NT2/D1 (cell line): ENCODE measurements at places on chromosomes 5 and 9.

GRCh38 chr5:84546686-84547085 is 162.0 kb upstream of the EDIL3 start:
- DNase-seq, result no peak

- DNase-seq, result no peak
These were observed 3.6 kb downstream of the PTRH1 start for GRCh38 chr9:127711831-127712274.

DNA sequence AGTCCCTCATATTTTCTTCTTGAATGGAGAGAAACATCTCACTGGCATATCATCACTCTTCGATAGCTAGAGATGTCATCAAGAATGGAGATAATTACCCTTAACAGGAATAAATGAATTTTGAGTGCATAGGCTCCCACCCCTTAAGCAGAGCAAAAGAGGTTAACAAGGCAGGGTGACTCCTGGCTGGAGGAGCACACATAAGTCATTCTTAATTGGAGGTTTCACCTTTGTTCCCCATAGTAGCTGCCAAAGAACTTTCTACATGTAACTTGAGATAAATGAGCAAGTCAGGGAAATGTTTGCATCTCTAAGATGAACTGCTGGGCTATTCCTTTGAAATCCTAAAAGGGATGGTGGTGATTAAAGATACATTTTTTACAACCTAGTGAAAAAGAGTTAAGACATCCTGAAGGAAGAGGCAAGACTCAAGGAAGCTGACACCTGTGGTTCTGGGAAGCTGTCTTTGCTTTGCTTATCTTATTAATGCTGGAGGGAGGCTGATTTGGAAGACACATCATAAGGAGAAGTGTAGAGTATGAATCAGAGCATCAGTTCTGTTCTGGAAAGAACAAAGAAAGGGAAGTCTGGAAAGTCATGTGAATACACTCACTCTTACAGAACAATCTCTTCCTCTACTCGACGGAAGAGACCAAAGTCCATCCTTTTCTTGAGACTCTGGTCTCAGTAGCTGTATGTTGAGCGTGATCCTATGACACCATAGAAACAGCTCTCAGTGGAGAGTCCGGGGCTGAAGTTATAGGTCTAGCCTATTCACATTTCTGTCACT is 326.3 kb downstream of the OSTF1 start:
- no peak for DNase-seq

- no peak for DNase-seq
These were observed 12.6 kb upstream of the ENDOG start for GRCh38 chr9:128805661-128806060.

DNA sequence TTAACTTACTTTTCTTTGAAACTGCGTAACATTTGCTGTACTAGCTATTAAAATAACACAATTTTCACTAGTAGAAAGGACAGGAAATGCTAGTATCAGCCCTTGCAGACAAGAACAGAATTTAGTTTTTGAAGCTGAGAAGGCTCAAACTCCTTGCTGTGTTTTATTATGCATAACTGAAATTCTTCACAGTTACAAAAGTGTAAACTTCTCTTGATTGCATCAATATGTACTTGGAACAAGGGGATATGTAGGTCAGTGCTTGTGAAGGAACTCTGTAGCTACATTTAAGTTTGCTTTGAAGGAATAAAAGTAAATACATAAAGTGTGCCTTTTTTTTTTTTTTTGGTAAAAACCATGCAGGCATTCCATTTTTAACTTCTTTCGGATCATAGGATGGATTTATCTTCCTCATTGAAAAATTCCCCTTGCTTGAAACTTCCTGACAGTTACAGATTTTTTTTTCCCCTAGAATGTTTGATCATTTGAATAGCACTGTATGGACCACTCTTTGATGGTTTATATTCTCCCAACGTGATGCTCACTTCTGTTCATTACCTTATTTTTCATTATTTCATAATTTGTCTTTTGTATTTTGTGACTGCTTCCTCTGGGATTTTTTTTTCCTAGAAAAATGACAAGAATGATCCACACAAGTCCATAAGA is 94.9 kb upstream of the DAB2 start:
- no peak for DNase-seq

DNA sequence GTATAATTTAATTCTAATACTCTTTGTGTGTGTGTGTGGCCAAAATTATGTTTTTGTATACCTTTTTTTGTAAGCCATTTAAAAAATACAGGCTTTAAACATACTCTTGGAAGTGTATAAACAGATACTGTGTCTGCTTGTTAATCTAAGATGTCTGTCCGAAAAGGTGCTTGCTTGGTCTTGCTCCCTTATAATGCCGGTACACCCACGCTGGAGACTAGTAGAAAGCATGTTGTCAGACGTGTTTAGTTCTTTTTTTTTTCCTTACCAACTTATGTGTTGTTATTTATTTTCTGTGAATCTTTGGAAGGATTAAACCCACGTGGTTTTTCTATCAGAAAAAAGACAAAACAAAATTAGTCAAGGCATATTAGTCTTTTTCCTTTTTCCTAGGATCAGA is 9.5 kb downstream of the GAPVD1 start:
- no peak for DNase-seq
